ENCODE measurements at places on chromosomes 16 and 17.

GRCh38 chr16:1333149-1333812 is at the start of gene BAIAP3:
BAIAP3 (plus strand) TSS chr16:1333645; CDS start chr16:1338550, 4,905 bp downstream.
- peak; percentile 70 for DNase-seq

- no peak for DNase-seq
Observed at GRCh38 chr17:30318155-30318554, 15.7 kb downstream of the TMIGD1 start.

GRCh38 chr17:57549468-57549867 is 195.6 kb downstream of the CCDC182 start:
- no peak for DNase-seq

GRCh38 chr17:65102788-65103187 is 34.4 kb upstream of the RGS9 start:
- DNase-seq, result no peak

GRCh38 chr16:81457326-81458133 is 12.9 kb downstream of the CMIP start:
- DNase-seq, result no peak

GRCh38 chr16:49578435-49579024 is 204.9 kb downstream of the C16orf78 start:
- no peak for DNase-seq
